Stomach (tissue), 19 donors: ENCODE measurements at places on chromosomes 1 and 21. TPM values are rescaled to one million over a fixed set of nuclear protein-coding genes. Genes with fewer than 3 reads are reported as not detected.

DNA sequence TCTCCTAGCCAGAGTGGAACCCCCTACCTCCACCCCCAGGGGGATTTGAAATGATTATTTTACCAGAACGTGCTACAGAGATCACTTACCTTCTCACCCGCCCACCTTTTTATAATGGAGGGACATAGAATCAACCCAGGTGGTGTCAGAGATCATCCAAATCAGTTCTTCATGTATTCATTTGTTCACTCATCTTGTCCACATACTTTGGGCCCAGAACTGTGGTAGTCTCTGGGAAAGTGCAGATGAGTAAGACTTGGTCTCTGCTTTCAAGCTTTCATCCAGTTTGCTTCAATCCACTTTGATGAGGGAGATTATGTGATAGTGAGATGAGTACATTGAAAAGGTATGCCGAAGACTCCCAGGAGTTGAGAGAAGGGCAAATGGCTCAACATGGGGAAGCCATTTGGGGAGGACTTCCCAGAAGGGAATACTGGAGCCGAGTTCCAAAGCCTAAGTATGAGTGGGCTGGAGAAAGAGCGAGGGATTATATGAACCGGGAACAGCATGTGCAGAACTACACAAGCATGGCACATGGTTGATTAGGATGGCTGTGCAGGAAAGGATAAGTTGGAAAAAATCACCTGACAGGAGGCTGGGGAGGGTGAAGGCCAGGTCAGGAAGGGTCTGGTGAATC is 1.9 kb downstream of the FGGY start:
- DNase-seq, result no peak

DNA sequence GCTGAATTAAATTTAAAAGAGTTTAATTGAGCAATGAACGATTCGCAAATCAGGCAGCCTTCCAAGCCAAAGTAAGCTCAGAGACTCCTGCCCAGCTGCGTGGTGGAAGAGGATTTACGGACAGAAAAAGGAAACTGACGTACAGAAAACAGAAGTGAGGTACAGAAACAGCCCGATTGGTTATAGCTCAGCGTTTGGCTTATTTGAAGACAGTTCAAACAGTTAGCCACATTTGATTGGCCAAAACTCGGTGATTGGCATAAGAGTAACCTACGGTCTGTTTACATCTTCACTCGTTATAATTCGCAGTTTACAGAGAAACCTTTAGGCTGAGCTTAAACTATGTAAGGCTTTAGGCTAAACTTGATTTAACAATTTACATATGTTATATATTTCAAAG is 46.9 kb downstream of the CR1L start:
- DNase-seq, result no peak

DNA sequence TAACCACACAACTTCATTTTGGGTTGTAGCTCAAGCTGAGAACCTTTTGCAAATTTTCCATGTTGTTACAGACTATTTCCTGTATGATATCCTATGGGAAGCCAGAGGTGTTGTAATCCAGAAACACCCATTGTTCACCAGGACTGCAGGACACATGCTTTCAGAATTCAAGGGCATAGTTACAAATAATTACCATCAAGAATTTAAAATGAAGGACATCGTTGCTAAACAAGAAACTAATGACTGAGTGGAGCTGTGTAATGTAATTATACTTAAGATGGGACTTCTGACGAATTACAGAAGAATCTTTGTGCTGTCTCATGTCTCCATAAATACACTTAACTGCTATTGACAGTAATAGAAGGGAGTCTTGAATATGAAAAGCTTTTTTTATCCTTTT is 47.6 kb upstream of the HOOK1 start:
- peak; percentile 41 for DNase-seq

GRCh38 chr1:71417421-71417820 is 336.6 kb upstream of the ZRANB2 start:
- no peak for DNase-seq

GRCh38 chr1:66617362-66618184 is 83.6 kb downstream of the SGIP1 start:
- DNase-seq, result no peak

DNA sequence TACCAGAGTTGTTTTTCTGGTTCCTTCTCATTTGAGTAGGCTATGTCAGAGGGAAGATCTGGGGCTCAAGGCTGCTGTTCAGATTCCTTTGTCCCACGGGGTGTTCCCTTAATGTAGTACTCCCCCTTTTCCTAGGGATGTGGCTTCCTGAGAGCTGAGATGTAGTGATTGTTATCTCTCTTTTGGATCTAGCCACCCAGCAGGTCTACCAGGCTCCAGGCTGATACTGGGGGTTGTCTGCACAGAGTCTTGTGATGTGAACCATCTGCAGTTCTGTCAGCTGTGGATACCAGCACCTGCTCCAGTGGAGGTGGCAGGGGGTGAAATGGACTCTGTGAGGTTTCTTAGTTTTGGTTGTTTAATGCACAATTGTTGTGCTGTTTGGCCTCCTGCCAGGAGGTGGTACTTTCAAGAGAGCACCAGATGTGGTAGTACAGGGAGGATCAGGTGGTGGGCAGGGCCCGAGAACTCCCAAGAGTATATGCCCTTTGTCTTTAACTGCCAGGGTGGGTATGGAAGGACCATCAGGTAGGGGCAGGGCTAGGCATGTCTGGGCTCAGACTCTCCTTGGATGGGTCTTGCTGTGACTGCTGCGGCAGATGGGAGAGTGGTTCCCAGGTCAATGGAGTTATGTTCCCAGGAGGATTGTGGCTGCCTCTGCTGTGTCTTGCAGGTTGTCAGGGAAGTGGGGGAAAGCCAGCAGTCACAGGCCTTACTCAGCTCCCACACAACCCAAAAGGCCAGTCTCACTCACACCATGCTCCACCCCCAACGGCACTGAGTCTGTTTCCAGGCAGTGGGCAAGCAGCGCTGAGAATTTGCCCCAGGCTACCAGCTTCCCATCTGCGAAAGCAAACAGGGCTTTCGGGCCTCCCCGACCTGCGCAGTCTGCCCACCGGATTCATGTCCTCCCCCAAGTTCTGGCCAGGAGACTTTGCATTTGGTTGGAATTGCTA is 64.2 kb downstream of the SERINC2 start:
- no peak for DNase-seq

DNA sequence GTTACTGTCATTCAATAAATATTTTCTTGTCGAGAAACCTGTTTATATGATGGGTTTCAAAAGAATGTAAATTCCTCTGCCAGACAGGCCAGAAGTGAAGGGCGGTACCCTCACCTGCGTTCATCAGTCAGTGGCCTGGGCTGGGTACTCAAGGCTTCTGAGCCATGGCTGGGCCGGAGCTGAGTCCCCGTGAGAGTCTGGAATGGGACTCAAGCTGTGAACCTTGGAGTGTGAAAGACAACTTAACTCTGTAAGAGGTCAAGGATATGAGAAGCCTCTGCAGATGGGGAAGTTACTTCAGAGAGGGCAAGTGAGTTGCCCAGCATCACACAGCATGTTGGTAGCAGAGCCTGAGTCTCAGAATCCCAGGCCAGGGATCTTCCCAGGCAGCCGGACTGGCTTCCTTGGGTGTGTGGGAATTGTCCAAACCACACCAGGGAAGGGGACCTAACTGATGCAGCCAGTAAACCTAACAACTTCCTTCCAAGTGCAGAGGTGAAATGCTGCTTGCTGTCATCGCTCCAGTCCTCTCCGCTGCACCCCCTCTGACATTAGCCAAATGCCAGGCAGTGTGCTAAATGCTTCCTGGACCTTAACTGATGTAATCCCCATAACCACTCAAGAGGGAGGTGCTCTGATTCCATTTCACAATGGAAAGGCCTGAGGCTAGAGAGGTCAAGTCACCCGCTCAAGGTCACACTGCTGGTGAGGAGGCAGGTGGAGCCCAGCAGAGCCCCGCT is 4.8 kb downstream of the DISP3 start:
- no peak for DNase-seq

GRCh38 chr21:31623664-31624063 is 35.8 kb upstream of the SOD1 start:
- no peak for DNase-seq

GRCh38 chr1:203818399-203818798 is 23.0 kb downstream of the ZBED6 start:
- DNase-seq, result no peak

- no peak for DNase-seq
Measured at GRCh38 chr1:114695430-114696058, at the start of gene AMPD1. AMPD1 (minus strand) TSS chr1:114695546; CDS start chr1:114695471, 75 bp downstream.

GRCh38 chr1:170765279-170765678 is 101.3 kb downstream of the PRRX1 start:
- no peak for DNase-seq

DNA sequence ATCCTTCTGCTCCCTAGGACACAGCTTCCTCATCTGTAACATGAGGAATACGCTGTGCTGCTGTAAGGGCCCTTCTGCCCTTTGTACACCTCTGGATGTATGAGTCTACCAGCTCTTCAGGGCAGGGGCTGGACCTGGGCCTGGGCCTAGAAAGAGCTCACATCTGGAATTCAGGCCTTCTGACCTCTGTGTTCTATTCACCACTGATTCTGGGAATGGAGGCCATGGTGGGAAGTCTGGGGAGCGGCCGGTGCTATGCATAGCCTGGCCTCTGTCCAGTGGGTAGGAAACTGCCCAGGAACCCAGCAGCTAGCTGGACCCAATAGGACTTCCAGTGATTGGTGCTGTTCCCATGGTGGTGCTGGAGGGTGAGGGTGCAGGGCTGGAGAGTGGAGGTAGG is 11.0 kb upstream of the GPR61 start:
- DNase-seq, result no peak

GRCh38 chr1:18778437-18778836 is 81.0 kb downstream of the TAS1R2 start:
- no peak for DNase-seq

- DNase-seq, result peak; percentile 32
Measured at GRCh38 chr1:63329621-63330330, 7.4 kb downstream of the FOXD3 start.

DNA sequence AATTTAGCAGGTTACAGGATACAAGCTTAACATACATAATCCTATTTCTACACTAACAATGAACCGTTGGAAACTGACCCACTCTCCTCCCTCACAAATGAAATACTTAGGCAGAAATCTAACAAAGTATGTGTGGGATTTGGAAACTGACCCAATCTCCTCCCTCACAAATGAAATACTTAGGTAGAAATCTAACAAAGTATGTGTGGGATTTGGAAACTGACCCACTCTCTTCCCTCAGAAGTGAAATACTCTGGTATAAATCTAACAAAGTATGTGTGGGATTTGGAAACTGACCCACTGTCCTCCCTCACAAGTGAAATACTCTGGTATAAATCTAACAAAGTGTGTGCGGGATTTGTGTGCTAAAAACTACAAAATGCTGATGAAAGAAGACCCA is 60.3 kb downstream of the TRAF5 start:
- DNase-seq, result peak; percentile 31

GRCh38 chr1:103333141-103333540 is 192.4 kb upstream of the RNPC3 start:
- DNase-seq, result no peak

DNA sequence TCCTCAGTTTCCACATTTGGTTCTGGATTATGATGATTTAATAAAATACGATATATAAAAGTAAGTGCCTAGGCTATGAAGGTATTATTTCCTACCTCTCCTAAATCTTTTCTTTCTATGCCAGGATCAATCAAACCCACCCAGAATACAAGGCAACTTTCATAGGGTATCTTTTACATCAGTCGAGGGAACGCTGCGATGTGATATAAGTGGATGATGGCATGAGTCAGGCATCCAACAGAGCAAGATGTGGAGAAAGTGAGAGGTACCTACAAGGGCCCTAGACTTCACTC is 781 bp downstream of the TTLL7 start:
- no peak for DNase-seq

DNA sequence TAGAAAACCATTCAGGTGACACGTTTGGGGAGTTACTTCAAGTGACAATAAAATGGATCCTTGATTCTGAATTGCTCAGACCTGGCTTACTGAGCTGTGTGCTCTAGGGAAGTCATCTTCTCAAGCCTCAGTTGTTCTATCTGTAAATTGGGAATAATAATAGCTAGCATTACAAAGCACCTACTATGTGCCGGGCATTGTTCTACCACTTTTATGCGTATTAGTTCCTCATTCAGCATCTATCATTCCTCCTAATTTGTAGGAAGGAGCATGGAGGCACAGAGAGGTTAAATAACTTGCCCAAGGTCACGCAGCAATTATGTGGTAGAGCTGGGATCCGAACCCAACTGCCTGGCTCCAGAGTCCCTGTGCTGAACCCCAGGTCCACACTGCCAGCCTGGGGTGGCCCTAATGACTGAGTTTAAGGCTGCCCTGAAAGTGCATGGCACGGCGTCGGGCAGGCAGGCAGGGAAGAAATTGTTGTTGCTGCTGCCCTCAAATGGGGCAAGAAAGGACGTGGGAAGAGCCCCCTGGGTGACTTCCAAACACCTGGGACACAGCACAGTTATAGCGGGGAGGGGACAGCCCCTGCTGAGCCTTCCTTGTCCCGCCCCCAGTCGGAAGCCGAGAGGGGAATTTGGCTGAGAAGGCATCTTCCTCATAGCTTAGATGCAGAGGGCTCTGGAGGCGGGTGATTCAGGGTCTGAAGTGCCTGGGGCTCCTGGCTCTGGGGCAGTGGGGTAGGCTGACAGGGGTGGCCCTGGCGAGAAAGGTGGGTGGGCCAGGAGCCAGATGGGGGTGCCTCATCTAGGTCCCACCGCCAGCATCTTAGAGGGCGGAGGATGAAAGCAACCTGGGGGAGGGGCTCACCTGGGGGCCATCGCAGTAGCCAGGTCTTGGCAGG is 86.5 kb upstream of the IFFO2 start:
- no peak for DNase-seq

DNA sequence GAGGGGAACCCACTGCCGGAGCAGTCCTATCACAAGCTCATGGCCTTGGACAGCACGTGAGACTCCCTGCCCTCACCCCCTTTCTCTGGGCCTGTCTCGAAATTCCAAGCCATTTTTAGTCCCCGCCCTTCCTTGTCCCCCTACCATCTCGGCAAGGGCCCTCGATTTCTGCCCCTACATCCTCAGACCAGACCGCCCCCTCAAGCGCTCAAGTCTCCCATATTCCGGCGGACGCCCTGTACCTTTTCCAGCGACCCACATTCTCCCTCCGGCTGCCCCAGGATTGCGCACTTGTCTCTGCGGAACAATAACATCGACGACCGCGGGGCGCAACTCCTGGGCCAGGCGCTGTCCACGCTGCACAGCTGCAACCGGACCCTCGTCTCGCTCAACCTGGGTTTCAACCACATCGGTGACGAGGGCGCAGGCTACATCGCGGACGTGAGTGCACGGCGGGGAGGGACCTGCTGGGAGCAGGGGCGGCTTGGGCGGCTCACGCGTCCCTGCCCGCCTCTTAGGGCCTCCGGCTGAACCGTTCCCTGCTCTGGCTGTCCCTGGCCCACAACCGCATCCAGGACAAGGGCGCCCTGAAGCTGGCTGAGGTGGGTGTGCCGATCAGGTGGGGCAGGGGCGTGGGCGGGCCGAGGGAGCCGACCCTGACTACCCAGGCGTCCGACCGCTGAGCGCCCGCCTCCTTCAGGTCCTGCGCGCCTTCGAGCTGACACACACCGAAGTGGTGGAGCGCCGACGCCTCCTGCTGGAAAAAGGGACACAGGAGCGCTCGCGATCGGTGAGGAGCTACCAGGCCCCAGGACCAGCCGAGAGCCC is 7.0 kb downstream of the LRRC71 start:
- DNase-seq, result peak; percentile 75

The KRTAP11-1 gene
- total RNA-seq, result not detected

The DENND2C gene
- total RNA-seq, result 1.7 TPM

The TFF3 gene
- 49.6 TPM for total RNA-seq

The SPATA17 gene
- 1.5 TPM for total RNA-seq

The SLC35F3 gene
- total RNA-seq, result 1.5 TPM

The GSTM2 gene
- total RNA-seq, result 22.3 TPM

The B4GALT2 gene
- 19.8 TPM for total RNA-seq
